Activated CD4-positive, CD25-positive, alpha-beta regulatory T cell treated with anti-CD3 and anti-CD28 coated beads, Interleukin-2, amount 50 U/mL, for 72 hours (primary cell): ENCODE measurements at places on chromosomes 4 and X.

DNA sequence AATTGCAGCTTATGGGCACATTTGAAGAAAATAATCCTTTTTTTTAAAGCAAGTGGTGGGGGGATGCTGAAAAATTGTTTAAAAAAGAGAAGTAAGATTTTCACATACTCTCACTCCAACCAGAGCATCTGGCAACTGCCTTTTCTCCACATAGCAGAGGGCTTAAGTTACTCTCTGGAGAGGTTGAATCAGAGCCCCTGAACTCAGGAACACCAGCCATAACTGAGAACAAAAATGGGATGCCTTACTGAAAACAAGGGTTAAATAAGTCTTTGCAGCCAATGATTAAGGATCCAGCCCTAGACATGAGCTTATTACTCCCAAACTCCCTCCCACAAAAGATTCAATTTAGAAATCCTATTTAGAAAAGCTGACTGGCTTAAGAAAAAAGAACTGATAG, 27.5 kb downstream of the CASK start:
- DNase-seq, result no peak

DNA sequence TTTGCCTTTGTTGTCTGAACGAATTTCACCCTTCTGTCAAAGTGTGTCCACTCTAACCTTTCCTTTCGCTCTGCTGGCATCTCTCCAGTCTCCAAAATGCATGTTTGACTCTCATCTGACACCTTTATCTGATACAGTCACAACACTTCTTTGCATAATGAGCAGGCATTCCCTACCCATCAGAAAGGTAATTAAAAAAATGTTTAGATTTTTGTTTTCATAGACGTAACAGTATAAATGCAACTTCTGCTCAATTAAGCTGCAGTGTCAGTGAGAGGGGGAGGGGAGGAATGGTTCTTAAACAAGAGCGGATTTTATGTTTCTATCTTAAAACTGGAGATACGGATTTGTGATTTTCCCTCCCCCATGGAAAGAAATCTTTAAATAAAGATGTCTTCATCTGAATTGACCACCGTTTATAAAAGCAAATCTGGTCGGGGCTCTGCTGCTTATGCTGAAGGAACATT, 70.2 kb downstream of the CXXC4 start:
- DNase-seq, result no peak

DNA sequence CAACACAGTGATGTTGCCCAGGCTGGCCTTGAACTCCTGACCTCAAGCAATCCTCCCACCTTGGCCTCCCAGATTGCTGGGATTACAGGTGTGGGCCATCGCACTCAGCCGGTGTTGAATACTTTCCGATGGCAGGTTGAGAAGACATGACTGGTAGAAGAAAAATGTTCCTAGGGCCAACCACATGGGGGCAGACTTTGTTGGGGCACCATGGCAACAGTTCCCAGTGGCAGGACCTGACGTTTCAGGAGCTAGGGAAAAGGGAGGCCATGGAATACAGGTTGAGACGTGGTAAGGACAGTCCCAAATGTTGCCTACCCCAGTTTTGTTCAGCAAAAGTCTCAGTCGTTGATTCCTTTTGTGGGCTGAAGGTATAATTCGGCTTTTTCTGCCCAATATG, 134.6 kb downstream of the ASMT start:
- no peak for DNase-seq

DNA sequence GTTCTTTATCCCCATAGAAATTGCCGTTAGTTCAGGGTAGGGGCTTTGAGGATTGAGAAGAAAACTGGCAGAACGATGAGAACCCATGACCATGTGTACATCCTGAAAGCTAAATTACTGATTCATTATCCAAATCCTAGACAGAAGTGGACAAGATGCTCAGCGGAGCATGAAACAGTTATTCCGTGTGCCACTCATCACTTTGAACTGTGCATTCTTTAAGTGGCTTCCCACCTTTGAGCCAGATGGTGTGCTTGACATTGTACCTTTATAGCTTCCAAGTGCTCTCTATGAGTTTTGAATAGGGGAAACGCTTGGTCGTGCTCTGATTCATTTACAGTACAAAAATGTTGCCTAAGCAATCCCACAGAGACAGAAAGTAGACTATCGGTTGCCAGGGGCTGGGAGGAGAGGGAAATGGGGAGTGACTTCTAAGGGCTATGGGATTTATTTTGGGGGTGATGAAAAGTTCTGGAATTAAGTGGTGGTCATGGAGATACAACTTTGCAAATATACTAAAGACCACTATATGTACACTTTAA, 100.0 kb downstream of the DOCK11 start:
- DNase-seq, result no peak

GRCh38 chr4:14515556-14515955, 486.7 kb upstream of the CPEB2 start:
- DNase-seq, result no peak

DNA sequence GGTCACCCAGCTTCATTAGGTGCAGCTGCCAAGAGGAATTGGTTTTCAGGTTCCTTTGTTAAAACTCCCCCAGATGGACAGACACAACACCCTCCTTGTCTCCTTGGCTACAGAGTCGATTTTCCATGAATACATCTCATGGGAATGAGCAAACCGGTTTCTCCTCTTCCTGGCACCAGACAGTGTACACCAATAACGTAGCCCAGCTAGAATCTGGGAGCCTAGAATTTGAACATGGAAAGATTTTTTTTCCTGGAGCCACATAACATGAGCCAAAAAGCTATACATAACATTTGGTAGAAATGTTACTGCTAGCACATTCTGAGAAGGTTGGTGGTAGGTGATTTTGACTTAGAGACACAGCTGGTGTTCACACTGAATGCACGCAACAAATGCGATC, 62.9 kb upstream of the SLC34A2 start:
- DNase-seq, result no peak

- DNase-seq, result no peak
Measured at GRCh38 chrX:413322-414201, 26.9 kb upstream of the PPP2R3B start.

DNA sequence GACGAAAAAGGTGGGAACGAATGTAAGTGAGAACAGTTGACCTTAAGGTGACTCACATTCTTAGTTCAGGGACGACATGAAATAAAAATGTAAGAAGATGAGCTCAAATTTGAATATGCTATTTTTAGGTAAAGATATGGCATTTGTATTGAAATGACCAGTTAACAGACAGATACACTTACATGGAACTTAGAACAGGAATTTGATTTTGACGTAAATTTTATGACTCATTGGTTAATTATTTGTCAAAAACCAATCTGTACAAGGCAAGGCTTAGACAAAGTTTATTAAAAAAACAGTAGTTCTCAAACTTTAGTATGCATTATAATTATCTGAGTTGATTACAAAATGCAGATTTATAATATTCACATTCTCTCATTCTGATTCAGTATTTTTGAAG, 469.4 kb downstream of the CFAP47 start:
- DNase-seq, result no peak

DNA sequence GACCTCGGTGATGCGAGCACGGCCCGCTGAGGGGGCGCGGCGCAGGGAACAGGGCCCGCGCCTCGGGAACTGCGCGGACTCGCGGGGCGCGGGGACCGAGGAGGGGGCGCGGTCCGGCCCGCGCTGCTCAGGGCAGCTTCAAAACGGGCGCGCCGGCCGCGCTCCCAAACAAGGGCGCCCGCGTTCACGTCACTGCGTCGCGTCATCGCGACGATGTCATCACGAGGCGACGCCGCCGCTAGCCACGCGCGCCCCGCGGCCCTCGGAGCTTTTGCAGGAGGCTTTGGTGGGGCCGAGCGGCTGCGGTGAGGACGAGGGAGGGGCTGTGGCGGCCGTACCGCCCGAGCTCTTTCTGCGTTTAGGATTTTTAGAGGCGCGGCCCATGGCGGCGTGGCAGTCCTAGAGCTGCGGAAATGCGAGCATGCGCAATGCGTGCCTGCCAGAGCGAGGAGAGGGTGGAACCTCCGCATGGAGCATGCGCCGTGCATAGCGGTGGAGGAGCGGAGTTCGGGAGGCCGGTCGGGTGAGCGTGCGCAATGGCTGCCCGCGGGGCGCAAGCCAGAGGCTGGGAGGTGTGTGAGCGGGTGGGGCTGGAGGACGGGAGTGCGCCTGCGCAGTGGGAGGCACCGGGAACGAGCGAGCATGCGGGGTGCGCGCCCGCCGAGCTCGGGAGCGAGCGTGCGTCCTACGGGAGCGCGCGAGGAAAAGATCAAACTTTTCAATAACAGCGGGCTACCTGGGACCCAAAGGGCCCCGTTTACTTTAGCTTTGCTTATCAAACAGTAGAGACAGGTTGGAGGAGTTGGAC, at the start of gene PPP2R3B:
Gene PPP2R3B (minus strand): TSS at position 140 of the 808 bp plus-strand sequence. CDS start 216 bp downstream, outside the sequence.
- peak; percentile 98 for DNase-seq

DNA sequence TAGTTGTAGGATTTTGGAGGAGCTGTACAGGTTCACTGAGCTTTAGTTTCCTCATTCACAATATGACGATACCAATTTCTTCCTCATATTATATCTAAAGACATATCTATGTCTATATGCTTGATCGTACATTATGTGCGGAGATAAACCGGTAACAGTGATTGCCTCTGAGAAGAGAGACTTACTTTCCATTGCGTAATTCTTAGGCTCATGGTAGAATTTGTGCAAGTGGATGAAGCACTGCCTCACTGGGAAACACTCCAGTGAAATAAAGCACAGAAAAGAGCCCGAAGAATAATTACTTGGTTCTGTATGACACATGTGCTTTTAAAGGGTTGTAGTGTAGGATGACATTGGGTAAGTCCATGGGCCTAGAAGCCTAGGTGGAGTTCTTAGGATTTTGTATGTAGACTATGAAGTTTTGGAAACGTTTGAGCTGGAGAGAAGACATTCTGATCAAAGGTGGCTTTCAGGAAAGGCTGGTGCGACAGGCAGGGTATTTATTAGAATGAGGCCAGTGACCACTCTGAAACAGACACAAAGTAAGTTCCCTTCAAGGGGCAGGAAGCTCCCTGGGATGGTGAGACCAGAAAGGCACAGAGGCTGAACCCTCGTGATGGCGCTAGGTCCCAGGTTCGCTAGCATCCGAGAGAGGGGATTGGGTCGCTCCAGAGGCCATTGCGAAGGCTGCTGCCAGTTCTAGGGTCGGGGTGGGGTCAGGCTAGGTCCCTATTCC, 649 bp upstream of the VBP1 start:
- no peak for DNase-seq

DNA sequence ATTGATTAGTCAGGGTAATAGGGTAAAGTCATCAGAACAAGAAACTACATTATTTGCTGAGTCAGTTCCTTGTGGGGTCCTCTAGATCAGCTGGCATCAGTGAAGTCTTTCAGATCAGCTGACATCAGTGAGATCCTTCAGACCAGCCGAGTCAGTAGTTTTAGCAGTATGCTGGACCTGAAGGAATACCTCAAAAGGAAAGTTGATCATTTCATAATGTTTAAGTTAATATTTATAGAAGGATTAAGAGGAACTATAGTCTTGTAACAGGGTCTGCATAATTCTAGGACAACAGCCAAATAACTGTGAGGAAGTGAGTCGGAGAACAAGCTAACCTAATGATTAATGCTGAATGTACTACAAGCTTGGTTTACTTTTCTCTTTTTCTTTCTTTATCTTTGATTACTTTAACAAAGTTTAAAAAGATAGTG, 958 bp upstream of the UGT2B7 start:
- DNase-seq, result no peak

DNA sequence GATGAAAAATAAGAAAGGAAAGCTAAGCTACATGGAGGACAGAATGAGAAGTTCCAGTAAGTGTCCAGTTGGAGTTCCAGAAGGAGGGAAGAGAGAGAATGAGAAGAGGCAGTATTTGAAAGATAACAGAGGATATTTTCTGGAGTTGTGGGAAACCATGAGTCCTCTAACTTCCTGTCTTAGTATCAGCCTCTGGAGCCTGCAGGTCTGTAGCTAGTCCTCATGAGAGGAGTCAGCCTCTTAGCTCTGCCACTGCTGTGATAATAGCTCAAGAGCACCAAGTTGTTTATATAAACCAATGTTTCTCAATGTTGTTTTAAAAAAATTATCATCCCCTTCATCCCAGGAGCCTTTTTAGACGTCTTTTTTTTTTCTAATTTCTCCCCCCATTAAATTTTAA, 2.4 kb upstream of the PLAC1 start:
- no peak for DNase-seq

GRCh38 chr4:110165382-110166286, 32.8 kb downstream of the ELOVL6 start:
- DNase-seq, result peak; percentile 31

DNA sequence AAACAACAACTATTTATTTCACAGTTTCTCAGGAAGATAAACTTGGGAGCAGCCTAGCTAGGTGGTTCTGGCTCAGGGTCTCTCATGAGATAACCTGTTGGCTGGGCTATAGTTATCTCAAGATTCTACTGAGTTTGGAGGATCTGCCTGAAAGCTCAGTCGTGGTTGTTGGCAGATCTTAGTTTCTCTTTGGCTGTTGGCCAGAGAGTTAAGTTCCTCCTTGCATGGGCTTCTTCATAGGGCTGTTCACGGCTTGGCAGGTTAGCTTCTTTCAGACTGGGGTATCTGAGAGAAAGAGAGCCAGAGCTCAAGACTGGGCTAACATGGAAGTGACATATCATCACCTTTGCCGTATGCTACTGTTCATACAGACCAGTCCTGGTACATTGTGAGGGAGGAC, 28.7 kb downstream of the SEC24B start:
- no peak for DNase-seq

DNA sequence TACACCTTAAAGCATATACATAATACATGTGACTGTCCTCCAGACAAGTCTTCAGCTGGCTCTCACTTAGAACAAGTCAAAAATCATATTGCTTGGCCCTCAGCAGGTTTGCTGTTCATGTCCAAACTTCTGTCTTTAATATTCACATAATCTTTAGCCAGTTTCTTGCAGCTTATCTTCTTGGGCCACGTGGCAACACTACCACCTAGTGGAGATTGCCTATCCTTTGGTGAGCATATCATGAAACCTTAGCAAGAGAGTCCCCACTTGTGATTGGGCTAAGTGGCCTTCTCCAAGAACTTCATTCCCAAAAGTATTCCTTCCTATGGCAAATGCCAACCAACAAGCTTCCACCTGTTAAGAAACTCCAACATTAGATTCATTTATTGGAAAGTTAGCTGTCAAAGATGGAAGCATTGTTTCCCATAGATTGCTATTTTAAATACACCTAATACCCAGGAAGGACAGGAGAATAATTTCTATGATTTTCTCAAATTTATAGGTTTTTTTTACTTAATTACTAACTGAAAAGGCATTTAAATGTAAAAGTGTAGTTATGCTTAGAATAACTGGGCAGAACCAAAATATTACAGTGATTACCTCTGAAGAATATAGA, 231.9 kb upstream of the INTU start:
- DNase-seq, result no peak

GRCh38 chr4:186643501-186644310, 80.0 kb downstream of the FAT1 start:
- no peak for DNase-seq

DNA sequence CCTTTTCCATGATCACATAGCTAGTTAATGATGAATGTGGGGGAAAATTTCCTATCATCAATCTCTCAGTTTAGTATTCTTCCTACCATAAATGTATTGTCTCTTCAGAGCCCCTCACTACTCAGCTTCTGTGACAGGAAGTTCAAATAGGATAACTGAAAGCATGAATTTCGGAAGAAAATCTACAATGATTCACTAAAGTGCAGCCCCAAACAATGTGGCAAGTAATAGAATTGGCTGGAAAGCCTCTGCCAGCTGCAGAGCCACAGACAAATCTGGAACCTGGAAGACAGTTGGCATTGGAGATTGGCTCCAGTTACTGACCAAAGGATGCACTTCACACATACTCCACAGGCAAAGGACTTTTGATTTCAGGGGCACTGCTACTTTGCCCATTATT, 35.2 kb downstream of the EGF start:
- no peak for DNase-seq

GRCh38 chrX:26219351-26219750, 3.4 kb downstream of the MAGEB5 start:
- DNase-seq, result no peak

GRCh38 chrX:149372866-149373265, 132.2 kb downstream of the IDS start:
- no peak for DNase-seq

GRCh38 chr4:169266661-169267060, 4.1 kb downstream of the SH3RF1 start:
- no peak for DNase-seq
